PC-3 (cell line): ENCODE measurements at places on chromosomes 7 and 10.

DNA sequence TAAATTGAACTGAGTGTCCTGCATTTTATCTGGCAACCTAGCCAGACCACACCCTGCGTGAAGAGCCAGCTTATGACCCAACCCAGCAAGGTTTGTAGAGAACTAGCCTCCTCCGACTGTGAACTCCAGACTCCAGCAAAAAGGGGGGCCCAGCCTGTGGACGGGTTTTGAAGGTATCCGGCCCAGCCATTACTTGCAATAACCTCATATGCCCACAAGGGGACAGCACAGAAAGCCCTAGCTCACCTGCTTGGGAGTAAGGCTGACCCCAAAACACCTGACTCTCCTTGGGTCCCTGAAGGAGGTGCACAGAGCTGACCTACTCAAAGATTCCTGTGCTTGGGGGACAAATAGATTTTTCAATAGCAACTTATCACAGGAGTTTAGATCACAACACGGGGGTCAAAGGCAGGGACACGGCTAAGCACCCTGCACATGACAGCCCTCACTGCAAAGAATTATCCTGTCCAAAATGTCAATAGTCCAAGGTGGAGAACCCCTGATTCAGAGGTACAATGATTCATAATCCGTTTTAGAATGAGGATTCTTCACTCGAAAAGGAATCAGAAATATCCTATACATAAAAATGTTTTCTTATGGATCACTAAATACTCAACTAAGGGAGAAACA, 4.6 kb downstream of the TRPV6 start:
- peak; percentile 68 for DNase-seq

DNA sequence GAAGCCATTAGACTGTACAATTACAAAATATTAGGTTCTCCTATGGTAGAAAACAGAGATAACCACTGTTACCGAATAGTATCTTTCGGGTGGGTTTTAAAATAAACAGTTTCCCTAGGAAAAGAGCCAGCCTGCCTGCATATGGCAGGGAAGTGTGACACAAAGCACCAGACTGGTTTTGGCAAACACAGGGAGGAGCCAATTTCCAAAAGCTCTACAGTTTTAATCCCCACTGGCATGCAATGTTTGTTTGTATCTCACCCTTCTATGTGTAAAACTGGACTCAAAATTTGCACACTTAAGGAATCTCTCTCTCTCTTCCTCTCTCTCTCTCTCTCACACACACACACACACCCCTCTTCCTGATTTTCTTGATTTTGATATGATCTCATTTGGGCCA, 261.7 kb downstream of the ETV1 start:
- DNase-seq = no peak

DNA sequence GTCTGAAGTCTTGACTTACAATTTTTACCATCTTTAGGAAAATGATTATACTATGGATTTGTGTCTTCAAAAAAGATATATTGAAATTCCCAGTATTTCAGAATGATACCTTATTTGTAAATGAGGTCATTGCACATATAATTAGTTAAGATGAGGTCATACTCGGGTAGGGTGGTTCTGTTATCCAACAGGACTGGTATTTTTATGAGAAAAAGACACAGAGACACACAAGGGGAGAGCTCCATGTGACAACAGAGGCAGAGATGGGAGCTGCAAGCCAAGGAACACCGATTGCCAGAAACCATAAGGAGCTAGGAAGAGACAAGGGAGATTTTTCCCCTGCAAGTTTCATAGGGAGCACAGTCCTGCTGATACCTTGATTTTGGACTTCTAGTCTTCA, 356.9 kb downstream of the ARL4A start:
- peak; percentile 27 for DNase-seq

GRCh38 chr7:16587790-16588189, 57.8 kb downstream of the ANKMY2 start:
- no peak for DNase-seq

DNA sequence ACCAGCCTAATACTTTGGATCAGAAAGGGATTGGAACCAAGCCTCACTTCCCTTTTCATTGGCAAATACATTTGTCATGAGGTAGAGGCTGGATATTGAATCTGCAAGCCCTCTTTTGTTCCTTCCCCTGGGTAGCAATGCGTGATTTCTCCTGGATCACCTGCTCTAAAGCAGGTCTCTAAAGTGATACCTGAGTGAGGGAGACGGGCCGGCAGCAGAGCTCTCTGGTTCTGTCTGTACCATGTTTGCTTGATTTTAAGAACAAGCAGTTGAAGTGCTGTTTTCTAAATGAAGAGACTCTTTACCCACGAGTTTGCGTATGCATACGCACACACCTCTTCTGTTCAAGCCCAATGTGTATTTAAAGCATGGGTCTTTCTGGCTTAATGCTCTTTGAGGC, 41.1 kb downstream of the GARS1 start:
- no peak for DNase-seq

DNA sequence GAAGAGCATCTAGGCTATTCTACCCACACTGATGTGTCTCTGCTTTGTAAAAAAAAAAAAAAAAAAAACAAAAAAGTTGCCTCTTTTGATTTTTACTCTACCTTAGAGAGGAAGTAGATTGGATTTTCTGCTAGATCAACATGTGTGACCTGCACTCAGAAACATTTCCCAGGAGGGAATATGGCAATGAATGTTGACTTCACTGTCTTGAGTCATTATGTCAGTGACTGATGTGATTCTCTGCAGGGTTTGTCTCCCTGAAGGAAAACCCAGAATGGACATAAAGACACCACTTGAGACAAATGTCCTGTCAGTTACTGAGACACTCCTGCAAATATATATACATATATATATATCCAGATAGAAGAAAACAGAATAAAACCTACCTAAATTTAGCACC, 370.3 kb downstream of the BMPER start:
- no peak for DNase-seq

DNA sequence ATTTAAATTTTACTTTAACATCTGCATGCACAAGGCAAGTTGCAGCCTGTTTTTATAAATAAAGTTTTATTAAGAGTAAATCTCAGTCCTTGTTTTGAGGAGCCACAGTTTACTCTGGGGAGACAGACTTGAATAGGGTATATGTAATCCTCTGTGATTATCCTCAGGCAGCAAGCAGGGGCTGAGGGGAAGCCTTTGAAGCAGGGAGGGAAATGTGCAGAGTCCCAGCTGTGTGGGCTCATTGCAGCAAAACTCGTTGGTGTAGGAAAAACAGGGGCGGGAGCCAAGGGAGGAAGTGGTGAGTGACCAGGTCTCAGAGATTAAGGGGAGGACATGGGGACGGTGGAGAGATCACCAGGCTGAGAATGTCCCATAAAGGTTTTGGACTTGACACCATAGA, 34.3 kb upstream of the SMC3 start:
- DNase-seq = peak; percentile 16

- DNase-seq = no peak
Measured at GRCh38 chr7:155780884-155781283, 31.4 kb downstream of the SHH start.

DNA sequence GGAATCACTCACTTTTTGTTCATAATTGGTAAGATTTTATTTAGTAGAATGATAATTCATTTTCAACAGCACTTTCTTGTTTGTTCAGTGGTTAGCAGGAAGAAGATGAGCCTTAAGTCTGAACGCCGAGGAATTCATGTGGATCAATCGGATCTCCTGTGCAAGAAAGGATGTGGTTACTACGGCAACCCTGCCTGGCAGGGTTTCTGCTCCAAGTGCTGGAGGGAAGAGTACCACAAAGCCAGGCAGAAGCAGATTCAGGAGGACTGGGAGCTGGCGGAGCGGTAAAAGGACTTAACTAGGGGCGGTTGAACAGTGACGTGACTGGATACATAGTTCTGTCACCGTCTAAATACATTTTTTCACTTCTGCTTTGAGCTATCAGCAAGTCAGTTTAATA, 31.3 kb downstream of the RABGEF1 start:
- DNase-seq = no peak

GRCh38 chr10:28991333-28992270, 297.3 kb upstream of the LYZL1 start:
- DNase-seq = peak; percentile 80

DNA sequence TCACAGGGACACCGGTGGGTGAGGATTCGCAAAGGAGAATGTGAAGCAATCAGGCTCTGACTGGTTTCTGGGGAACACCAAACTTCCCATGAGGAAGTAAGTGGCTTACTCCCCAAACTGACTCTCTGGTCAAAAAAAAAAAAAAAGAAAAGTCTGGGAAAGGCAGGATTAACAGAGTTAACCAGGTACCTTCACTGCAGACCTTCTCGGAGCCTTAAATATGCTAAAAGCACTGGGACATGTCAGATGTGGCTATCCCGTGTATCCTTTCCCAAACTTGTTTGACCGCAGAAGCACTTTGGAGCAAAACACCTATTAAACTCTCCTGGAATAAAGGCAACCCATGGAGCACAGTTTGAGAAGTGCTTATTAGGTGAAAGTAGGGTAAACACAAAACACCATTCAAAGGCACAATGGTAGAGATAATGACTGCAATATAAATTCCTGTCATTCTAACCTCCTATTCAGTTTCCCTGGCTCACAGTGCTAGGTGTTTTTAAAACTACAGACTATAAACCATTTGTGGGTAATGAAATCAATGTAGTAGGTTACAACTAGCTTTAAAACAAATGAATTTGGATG, 44.1 kb upstream of the MXI1 start:
- no peak for DNase-seq

DNA sequence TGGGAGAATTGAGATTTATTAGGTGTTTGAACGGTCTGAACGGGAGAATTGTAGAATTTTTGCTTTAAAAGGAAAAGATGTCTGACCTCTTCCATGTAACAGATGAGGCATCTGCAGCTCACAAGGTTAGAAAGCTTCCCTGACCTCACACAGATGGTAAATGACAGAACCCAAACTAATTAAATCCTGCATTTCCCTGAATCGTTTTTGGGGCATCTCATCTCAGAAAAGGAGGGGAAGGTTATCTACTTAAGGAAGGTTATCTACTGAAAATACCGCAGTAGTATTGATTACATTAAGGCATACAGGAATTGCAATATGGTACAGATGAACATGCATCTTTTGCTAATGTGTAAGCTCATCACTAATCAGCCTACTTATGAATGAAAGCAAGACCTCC, 278.3 kb downstream of the CCDC3 start:
- DNase-seq = no peak

- no peak for DNase-seq
Measured at GRCh38 chr7:107128748-107129147, 40.1 kb upstream of the HBP1 start.

DNA sequence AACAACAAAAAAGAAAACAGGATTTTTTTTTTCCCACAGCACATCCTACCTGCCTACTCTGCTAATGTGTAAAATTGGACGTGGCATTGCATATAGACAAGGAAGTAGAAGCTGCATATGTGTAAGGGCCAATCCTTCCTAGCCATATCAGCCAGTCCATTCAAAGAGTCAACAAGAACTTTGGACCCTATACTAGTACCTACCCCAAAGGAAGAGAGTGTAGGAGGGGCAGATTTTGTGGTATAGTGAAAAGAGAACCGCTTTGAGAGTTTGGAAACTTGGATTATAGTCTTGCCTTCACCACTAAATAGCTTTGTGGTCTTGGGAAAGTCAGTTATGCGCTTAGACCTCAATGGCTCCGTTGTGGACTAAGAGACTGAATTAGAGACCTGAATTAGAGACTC, 12.1 kb upstream of the MCU start:
- no peak for DNase-seq

DNA sequence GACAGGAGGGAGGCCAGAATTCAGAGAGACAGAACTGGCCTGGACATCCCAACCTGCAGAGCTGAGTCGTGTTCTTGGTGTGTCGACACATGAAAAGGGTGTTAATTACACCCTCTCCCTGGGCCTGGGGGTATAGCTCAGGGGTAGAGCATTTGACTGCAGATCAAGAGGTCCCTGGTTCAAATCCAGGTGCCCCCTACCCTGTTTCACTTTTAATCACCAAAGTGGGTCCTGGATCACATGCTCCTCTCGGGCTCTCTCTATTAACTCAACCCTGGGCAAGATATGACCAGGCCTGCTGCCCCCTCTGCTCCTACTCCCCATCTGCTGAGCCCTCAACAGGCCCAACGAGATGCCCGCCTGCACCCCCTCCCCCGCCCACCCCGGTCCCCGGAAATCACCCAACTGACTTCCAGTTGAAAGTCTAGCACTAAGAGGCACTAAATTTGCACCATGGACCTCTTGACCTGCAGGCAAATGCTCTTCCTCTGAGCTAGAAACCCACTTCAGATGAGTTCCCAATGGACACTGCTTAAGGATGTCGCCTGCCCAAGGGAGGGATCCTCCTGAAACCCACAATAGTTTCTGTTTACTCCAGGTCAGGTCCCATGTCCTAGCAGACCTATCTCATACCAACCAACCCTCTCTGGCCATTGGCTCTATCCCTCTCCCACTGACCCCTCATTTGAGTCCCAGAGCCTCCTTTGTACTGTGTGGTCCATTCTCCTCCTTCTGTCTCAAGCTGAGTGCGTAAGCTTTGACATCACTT, 137.6 kb downstream of the ZNF467 start:
- DNase-seq = no peak

- no peak for DNase-seq
Measured at GRCh38 chr10:119268871-119269506, 61.6 kb downstream of the GRK5 start.

DNA sequence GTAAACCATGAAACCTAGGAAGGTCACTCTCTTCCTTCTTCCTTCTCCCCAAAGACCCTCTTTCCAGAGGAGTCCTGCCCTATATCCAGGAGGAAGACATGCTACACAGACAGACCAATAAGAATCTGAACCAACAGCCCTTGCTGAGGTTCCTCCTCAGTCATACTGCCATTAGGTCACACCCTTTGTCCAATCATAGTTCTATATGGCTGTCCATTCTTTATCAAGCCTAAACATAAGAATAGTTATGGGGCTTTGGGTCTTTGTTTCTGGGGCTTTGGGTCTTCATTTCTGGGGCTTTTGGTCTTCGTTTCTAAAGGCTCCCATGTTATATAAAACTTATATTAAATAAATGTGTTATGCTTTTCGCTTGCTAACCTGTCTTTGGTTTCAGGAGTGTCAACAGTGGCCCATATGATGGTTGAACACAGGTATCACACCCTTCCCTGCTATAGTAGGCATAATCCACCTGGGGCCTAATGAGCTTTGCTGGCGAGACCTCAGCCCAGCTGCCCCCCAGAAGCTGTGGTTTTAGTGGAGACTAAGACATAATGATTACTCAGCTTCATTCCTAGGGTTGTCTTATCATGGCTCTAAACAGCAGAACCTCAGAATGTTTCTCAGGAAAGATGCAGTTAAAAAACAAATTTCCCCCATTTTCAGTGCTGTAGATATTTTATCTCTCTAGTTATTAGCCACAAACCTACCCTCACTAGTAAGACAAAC, 91.6 kb downstream of the ELMO1 start:
- no peak for DNase-seq

GRCh38 chr10:126803394-126803793, 101.8 kb upstream of the DOCK1 start:
- no peak for DNase-seq

GRCh38 chr7:37495574-37496184, 47.0 kb upstream of the ELMO1 start:
- peak; percentile 39 for DNase-seq

DNA sequence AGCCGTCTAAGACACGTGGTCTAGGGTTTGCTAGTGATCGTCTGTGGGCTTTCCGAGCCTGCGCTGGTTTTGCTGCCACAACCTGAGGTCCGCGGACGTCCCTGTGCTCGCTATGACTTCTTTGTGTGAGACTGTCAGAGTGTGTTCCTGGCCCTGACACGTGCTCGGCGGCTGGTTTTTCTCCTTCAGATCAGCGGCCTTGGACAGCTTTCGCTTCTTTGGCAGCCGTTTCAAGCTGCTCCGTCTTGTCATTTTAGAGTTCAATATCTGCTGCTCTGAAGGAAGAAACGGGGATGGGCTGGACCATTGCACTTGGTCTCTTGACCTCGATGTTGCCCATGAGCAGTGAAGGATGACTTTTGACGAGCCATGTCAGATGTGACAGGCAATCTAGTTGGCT, 147.3 kb downstream of the MGMT start:
- no peak for DNase-seq
